Stimulated activated CD8-positive, alpha-beta memory T cell treated with anti-CD3 and anti-CD28 coated beads, Interleukin-2, amount 100 ng/mL, for 1 hour (primary cell): ENCODE measurements at places on chromosomes 12 and 14.

DNA sequence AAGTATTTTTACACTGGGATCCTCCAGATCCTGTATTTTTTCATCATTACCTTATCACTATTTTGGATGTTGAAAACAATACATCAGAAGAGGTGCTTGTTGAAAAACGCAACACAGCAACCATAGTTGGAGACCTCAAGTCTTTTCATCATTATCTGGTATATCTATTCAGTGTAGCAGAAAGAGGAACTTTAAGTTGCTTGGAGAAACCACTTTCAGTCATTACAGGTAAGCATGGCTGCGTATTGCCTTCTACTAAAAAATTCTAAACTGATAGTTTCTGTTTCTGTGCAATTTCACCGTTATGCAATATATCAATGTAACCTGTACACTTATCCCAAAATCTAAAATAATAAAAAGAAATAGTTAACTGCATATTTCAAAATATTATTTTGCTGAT lies 32.2 kb upstream of the PTPRQ start:
- no peak for DNase-seq

DNA sequence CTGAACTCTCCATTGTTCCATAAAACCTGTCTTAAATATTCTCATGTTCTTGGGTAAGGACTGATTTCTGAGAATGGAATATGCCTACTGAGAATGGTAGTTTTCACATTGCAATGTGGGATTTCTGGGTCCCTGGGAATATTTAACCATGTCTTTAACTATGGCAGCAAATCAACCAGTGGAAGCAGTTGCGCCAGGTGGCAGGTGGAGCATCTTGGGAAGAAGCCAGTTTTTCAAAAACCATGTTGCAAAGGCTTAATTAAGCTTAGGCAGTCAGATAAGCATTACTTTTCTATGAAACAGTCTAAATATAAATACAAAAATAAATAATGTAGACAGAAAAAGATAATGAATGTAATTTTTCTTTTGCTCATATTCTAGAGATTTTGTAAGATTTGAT lies 448.1 kb downstream of the ADAMTS20 start:
- no peak for DNase-seq

DNA sequence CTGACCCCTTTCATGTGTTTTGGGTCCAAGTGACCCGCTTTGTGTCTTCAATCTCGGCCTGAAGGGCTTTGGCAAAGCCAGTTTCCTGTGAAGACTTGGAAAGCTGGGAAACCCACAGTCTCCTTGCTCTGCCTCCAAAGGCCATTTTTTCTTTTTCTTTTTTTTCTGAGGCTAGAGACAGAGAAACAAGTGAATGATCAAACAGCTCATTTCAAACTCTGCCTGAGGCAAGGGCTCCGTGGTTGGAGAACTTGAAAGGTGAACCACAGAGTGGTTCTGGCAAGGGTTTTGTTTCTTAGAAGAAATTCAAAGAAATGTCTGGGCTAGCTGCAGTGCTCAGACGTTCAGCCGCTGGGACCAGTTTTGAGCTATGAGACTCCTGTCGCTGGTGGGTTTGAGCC lies 62.7 kb downstream of the ERH start:
- DNase-seq, result no peak

- no peak for DNase-seq
Measured at GRCh38 chr12:27575090-27575761, 51.2 kb downstream of the PPFIBP1 start.

- no peak for DNase-seq
Measured at GRCh38 chr14:68174446-68174845, 354.9 kb downstream of the RAD51B start.

- no peak for DNase-seq
Measured at GRCh38 chr12:5022025-5022424, 21.7 kb upstream of the KCNA5 start.

DNA sequence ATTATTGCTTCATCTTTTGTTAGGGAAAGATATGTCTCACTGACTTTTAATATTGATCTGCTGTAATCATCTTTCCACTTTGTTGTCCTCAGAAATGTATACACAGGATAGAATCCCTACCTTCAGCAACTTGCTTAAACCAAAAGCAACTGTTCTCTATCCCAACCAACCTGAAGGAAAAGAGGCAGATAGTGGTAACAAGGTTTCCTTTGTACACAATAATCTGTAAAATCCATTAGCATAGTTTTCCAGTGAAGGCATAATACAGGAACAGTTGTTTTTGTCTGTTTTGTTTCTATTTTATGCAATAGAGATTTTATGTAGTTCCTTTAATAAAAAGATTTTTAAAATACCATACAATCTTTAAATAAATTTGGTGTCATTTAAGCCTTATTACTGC lies 170.5 kb downstream of the PIK3C2G start:
- DNase-seq, result no peak

- DNase-seq, result peak; percentile 27
Measured at GRCh38 chr14:61452452-61452851, 131.1 kb downstream of the PRKCH start.

DNA sequence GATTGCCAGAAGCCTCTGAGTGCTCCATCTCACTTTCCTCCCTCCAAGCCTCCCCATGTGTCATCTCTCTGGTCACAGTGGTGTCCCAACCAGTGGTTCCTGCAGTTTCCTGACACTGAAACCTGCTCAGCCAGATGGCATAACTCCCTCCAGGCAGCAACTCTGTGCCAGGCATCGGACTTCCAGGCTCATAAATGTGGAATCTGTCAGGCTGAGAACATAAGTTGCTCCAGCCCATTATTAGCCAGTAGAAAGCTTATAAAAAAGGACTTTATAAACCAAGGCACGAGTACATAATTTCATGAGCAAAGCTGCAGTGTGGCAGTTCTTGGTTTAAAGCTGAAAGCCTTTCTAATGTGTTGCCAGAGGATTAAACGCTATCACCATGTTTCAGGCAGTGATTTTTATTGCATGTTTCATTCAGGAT lies 194.3 kb downstream of the DACT1 start:
- DNase-seq, result no peak

DNA sequence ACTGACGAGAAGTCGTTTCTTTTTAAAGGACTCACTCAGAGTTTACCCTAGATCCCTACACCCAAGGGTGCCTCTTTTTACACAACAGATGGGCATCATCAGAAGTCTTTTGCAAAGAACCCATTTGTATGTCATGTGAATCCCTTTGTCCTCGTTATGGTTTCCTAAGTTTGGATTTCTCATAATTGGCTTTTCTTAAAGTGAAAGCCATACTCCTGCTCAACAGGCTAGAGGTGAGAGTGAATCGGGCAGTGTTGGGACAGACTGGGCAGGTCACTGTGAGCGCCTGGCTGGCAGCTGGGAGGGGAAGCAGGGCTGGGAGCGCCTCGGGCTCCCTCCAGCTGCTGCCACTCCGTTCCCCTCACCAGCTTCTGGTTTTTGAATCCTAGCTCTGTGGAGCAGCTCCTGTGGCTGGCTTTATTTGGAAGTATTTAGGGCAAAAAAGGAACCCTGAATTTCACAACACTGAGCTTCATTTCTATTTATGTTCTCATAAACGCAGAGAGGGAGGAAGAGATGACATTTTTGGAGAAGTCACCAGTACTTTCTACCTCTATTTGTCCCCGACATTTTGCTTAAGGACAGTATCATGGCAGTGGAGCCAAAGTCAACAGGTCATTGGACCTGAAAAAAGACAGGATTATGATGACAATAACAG lies 63.8 kb upstream of the ACTN1 start:
- no peak for DNase-seq

- DNase-seq, result no peak
Measured at GRCh38 chr12:47014474-47014873, 64.9 kb upstream of the PCED1B start.

GRCh38 chr12:1013618-1014489 lies 22.8 kb downstream of the ERC1 start:
- no peak for DNase-seq

- DNase-seq, result no peak
Measured at GRCh38 chr14:81315341-81315740, 84.8 kb downstream of the STON2 start.

DNA sequence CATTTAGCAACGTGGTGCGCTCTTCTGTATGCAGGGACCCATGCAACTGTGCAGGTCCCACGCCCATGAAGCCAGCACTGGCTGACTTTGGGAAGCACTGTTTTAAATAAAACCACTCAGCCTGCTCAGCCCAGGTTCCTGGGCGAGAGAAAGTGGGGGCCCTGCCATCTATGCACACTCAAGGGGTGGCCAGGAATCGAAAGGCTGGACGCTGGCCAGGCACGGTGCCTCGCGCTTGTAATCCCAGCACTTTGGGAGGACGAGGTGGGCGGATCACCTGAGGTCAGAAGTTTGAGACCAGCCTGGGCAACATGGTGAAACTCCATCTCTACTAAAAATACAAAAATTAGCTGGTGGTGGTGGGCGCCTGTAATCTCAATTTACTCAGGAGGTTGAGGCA lies 179.9 kb upstream of the TBX3 start:
- no peak for DNase-seq

DNA sequence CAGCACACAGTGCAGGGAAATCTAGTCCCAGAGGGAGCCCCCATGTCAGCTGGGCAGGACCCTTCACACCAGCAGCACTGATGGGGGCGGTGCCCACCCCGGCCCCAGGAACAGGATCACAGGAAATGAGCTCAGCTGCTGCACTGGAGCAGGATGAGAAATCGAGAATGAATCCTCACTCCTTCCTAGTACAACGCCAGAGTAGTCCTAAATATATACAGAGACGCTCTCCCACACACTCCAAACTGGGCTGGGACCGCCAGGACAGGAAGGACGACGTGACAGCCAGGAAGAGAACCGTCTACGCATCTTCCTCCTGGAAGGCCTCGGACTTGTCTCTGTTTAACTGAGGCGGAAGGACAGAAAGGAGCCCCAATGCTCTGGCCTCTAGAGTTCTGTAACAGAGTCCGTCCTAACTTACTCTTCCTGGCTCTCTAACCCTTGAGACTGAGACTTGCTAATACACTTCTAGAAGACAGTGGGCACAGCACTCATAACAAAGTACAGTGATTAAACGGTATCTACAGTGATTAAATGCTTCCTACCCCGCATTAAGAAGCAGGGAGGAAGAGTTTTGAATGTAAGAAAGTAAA lies 33.4 kb downstream of the CDC42BPB start:
- DNase-seq, result no peak

GRCh38 chr12:25365340-25365730 lies 114.6 kb upstream of the KRAS start:
- DNase-seq, result no peak

GRCh38 chr12:23948291-23948690 lies 1.2 kb downstream of the SOX5 start:
- DNase-seq, result no peak

GRCh38 chr12:57164966-57165625 lies 17.7 kb upstream of the LRP1-AS start:
- DNase-seq, result no peak

DNA sequence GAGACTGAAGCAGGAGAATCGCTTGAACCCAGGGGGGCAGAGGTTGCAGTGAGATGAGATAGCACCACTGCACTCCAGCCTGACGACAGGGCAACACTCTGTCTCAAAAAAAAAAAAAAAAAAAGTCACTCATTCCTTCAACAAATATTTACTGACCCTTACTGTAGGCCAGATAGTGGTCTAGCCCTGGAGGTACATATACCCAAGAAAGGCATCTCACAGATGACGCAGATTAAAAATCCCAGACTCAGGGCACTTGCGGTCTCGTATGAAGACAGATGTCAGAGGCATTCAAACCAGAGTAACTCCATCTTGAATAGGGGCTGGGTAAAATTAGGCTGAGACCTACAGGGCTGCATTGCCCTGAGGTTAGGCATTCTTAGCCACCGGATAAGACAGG lies 44.8 kb downstream of the CLMN start:
- no peak for DNase-seq

GRCh38 chr14:38958589-38958988 lies 144.4 kb downstream of the SEC23A start:
- no peak for DNase-seq

- DNase-seq, result no peak
Measured at GRCh38 chr14:88986146-88986841, 161.8 kb downstream of the TTC8 start.

DNA sequence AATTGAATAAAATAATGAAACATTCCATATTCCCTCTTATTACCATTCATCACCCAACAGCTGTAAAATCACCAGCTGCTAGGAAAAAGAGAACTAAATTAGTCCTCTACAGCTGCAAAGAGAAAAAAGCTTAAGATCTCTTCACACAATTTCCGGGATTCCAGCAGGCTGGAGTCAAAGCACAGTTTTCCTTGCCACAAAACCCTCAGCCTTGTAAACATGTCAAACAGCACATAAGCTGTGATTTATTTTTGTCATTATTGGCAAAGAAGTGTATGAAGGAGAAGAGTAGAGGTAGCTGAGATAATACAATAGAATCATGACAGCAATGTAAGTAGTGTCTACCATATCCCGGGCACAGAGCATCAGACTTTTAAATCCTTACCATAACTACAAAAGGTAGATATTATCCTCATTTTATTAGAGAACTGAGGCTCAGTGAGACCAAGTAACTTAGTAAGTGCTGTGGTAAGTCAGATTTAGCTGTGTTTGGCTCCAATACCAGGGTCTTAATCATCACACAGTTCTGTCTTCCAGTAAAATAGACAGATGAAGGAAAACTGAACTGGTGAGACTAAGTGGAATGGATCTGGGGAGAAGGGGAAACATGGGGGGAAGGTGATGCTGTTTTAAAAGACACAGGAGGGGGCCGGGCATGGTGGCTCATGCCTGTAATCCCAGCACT lies 57.3 kb downstream of the NTN4 start:
- no peak for DNase-seq

DNA sequence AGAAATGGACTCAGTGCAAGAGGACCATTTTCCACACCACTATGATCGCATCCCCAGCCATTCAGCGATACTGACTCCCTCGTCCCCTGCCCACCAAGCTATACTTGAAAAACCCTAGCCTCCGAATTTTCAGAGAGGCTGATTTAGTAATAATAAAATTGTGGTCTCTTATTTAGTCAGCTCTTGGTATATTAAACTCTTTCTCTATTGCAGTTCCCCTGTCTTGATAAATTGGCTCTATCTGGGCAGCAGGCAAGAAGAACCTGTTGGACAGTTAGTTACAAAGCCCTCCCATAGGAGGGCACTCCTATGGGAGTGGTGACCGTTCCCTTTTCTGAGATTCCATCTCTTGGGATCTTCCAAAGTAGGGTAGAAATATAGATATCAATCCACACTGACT lies 33.6 kb downstream of the NFKBIA start:
- DNase-seq, result no peak

- DNase-seq, result no peak
Measured at GRCh38 chr12:41944216-41944615, 200.5 kb downstream of the GXYLT1 start.

DNA sequence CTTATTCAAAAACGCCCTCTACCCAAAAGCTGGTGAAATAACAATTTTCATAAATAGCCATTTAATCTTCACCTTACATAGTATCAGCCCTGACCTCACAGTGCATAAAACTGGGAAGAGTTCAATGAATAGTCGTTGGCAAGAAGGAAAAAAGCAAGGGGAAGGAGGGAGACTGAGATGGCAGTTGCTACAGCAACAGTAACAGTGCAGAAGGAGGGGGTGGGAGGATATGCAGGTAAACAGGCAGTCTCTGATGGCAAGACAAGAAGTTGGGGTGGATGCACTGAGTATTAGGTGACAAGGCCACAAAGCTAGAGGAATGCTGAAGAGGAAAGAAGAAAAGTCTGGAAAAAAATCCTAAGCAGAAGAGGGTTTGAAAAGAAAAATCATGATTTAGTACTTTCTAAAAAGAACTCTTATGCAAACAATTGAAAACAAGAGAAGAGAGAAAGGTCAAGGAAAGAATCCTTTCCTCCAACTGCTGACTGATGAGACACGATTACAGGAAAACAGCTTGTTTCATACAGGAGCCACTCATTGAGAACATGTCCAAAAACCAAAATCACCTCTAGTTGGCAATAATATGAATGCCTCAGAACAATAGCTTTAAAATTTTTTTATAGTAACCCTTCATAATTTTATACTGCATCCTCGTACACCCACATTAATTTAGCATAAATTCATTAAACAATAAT lies 56.0 kb downstream of the DCAF5 start:
- no peak for DNase-seq
